Testis (tissue), 5 donors: ENCODE measurements at places on chromosomes 2 and 18.

GRCh38 chr2:55415300-55415699, 4.4 kb downstream of the CCDC88A start:
- no peaks in the 10 kb centered on the region for H3K27me3 ChIP-seq
- H3K4me3 ChIP-seq = no peak overlapping the region
- no peak overlapping the region for H3K27ac ChIP-seq
- H3K36me3 ChIP-seq = no peaks in the 10 kb centered on the region
- no peak for DNase-seq
- H3K4me1 ChIP-seq = peaks cover 13% of the 10 kb centered on the region

GRCh38 chr2:231854616-231855125, 68.4 kb downstream of the COPS7B start:
- H3K4me3 ChIP-seq = no peak overlapping the region
- H3K36me3 ChIP-seq = no peaks in the 10 kb centered on the region
- no peaks in the 10 kb centered on the region for H3K27me3 ChIP-seq
- H3K4me1 ChIP-seq = no peaks in the 10 kb centered on the region
- no peak overlapping the region for H3K27ac ChIP-seq
- no peak for DNase-seq

- H3K36me3 ChIP-seq = no peaks in the 10 kb centered on the region
- H3K27ac ChIP-seq = no peak overlapping the region
- no peaks in the 10 kb centered on the region for H3K27me3 ChIP-seq
- no peak overlapping the region for H3K4me3 ChIP-seq
These were observed 27.1 kb downstream of the PID1 start for GRCh38 chr2:229243890-229244560.

GRCh38 chr2:4673025-4673489, 969.7 kb downstream of the DCDC2C start:
- no peak overlapping the region for H3K27ac ChIP-seq
- peak; percentile 68 for DNase-seq
- no peaks in the 10 kb centered on the region for H3K27me3 ChIP-seq

GRCh38 chr2:17426743-17427142, 91.5 kb downstream of the RAD51AP2 start:
- no peak overlapping the region for H3K27ac ChIP-seq
- no peaks in the 10 kb centered on the region for H3K27me3 ChIP-seq
- H3K4me3 ChIP-seq = no peak overlapping the region
- no peaks in the 10 kb centered on the region for H3K36me3 ChIP-seq
- DNase-seq = no peak

- DNase-seq = no peak
- no peak overlapping the region for H3K27ac ChIP-seq
- no peaks in the 10 kb centered on the region for H3K27me3 ChIP-seq
These were observed 43.6 kb downstream of the GRHL1 start for GRCh38 chr2:9995059-9995458.

GRCh38 chr2:96913398-96914202, 43.7 kb upstream of the SEMA4C start:
- H3K27me3 ChIP-seq = no peaks in the 10 kb centered on the region
- no peak overlapping the region for H3K4me3 ChIP-seq
- H3K36me3 ChIP-seq = no peaks in the 10 kb centered on the region
- no peak overlapping the region for H3K27ac ChIP-seq

GRCh38 chr2:66853585-66853984, 418.7 kb downstream of the MEIS1 start:
- peaks cover 9% of the 10 kb centered on the region for H3K4me1 ChIP-seq
- H3K27me3 ChIP-seq = no peaks in the 10 kb centered on the region
- no peaks in the 10 kb centered on the region for H3K36me3 ChIP-seq

DNA sequence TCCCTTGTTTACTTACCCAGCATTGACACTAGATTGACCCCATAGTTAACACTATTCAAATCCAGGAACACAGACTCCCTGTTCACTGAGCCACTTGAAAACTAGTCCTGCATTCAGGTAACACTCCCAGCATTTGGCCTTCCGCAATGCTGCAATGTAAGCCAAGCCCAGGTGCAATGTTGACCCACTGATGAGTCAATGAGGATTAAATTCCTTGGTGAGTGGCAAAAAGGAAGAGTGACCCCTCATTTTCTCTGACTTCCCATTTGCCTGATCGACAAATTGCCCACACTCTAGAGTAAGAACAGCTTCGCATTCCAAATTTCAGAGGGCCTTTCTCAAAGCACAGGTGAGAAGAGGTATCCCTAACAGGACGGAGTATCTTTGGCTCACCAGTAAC, 251.9 kb downstream of the FBXO15 start:
- no peak for DNase-seq
- H3K36me3 ChIP-seq = no peaks in the 10 kb centered on the region
- no peaks in the 10 kb centered on the region for H3K27me3 ChIP-seq
- H3K4me1 ChIP-seq = no peaks in the 10 kb centered on the region
- no peak overlapping the region for H3K27ac ChIP-seq

DNA sequence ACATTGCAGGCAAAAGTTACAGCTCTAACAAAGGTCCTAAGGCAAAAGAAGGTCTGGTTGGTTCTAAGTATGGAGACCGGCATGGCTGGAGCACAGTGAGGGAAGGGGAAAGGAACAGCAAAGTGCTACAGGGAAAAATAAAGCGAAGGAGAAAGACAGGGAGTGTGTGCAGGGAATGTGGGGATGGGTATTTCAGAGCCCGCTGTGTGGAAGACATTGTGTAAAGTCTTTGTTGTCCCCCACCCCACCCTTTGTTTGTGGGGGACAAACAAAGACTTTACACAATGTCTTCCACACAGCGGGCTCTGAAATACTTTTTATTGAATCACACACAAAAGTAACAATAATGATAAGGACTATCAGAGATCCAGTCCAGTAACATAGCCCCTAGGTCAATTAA, 28.9 kb upstream of the C2orf15 start:
- H3K4me1 ChIP-seq = no peaks in the 10 kb centered on the region
- no peak overlapping the region for H3K4me3 ChIP-seq
- H3K27me3 ChIP-seq = no peaks in the 10 kb centered on the region

- no peaks in the 10 kb centered on the region for H3K4me1 ChIP-seq
- H3K36me3 ChIP-seq = no peaks in the 10 kb centered on the region
- no peaks in the 10 kb centered on the region for H3K27me3 ChIP-seq
These were observed 19.4 kb upstream of the ITPRID2 start for GRCh38 chr2:181872178-181872577.

GRCh38 chr2:173153301-173153885, 77.7 kb downstream of the MAP3K20 start:
- no peaks in the 10 kb centered on the region for H3K4me1 ChIP-seq
- no peaks in the 10 kb centered on the region for H3K36me3 ChIP-seq
- no peak for DNase-seq
- H3K4me3 ChIP-seq = no peak overlapping the region

- H3K27me3 ChIP-seq = no peaks in the 10 kb centered on the region
- H3K4me1 ChIP-seq = no peaks in the 10 kb centered on the region
- H3K36me3 ChIP-seq = no peaks in the 10 kb centered on the region
- no peak for DNase-seq
- no peak overlapping the region for H3K27ac ChIP-seq
- no peak overlapping the region for H3K4me3 ChIP-seq
These were observed 109.7 kb upstream of the CNTNAP5 start for GRCh38 chr2:123915380-123915779.

DNA sequence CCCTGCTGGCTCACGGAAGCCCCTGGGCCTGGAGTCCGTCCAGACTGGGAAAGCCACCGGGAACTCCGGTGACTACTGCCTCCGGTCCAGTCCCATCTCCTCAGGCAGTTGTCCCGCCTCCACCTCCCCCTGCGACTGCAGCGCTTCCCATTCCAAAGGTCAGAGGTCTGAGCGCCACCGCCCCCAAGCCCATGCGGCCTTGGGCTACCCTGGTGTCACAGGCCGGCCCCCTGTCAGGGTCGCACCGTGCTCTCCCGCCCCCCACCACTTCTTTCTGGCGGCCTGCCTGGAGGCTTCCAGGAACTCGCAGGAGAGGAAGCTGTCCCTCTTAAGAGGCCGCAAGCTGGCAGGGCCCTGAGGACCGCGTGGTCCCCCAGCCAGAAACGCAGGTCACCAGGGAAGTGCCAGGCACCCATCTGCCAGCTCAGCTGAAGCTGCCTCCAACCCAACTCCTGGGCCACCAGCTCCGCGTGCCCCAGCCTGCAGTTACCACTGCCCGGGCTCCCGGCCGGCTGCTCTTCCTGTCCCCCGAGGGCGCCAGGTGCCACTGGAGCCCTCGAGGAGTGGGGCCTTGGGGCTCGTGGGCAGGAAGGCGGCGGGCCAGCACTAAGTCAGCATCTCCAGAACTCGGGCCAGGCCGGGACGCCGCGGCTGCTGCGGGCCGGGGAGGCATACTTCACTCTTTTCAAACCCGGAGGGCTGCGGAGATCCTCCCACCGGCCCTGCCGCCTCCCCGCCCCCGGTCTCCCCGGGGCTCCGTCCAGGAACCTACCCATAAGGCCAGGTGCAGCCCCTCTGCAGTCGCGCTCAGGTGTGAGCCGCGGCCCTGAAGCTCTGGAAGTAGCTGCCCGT, 83.3 kb upstream of the POMC start:
- H3K4me1 ChIP-seq = peaks cover 22% of the 10 kb centered on the region
- H3K27me3 ChIP-seq = no peaks in the 10 kb centered on the region
- H3K27ac ChIP-seq = peak overlapping the region; percentile 91

GRCh38 chr18:7317804-7318231, 86.9 kb downstream of the LRRC30 start:
- no peak for DNase-seq
- H3K4me3 ChIP-seq = no peak overlapping the region
- H3K27me3 ChIP-seq = no peaks in the 10 kb centered on the region
- H3K36me3 ChIP-seq = no peaks in the 10 kb centered on the region
- no peaks in the 10 kb centered on the region for H3K4me1 ChIP-seq

DNA sequence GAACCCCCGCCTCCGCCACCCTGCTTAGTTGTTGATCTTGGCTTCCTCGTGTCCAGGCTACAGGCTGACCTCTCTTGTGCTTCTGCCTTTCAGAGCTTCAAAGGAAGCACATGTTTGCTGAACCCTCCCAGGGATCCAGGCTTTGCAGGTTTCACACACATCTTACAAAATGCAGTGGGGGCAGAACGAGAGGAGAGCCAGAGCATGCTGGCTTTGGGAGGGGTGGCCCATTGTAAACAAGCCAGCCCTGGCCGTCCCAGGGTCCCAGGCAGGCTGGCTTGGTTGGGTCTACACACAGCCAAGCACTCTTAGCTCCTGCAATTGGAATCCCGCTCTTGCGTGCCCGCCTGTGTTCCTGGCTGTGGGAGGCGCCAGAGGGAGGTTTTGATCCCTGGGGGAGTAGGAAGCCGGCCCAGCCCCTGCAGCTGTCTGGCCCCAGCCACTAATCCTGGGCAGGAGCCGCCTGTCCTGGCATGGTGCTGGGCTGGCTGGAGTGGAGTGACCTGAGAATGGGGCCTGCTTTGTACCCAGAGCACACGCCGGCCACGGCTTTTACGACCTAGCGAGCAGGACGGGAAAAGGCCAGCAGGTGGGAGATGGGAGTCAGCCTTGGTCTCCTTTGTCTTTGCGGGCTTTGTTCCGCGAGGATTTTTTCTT, 53.9 kb downstream of the SH3BP4 start:
- DNase-seq = peak; percentile 90
- H3K27ac ChIP-seq = peak overlapping the region; percentile 41
- H3K4me3 ChIP-seq = no peak overlapping the region
- H3K27me3 ChIP-seq = no peaks in the 10 kb centered on the region

GRCh38 chr2:54768772-54769428, 45.4 kb downstream of the EML6 start:
- no peaks in the 10 kb centered on the region for H3K27me3 ChIP-seq
- no peaks in the 10 kb centered on the region for H3K4me1 ChIP-seq
- DNase-seq = no peak
- no peak overlapping the region for H3K4me3 ChIP-seq

DNA sequence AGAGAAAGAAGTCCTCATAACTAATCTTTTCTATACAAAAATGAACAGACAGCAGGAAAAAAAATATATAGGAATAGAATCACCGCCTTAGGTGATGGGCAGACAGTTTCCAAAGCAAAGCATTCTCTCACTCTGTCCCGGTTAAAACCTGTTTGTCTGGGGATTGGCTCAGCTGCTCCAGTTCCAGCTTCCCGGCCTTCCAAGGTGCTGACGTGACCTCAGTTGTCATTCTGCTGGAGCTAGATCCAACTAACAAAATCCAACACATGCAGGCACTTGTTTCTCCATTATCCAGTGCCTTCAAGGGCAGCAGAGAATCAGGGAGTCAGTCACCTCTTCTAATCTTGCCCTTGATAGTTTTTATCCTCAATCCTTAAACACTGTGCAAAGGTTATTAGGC, 52.8 kb downstream of the IKZF2 start:
- DNase-seq = no peak
- no peaks in the 10 kb centered on the region for H3K4me1 ChIP-seq
- H3K4me3 ChIP-seq = no peak overlapping the region
- no peaks in the 10 kb centered on the region for H3K36me3 ChIP-seq

- H3K4me3 ChIP-seq = no peak overlapping the region
- H3K27me3 ChIP-seq = no peaks in the 10 kb centered on the region
- H3K27ac ChIP-seq = no peak overlapping the region
- DNase-seq = no peak
- no peaks in the 10 kb centered on the region for H3K36me3 ChIP-seq
- H3K4me1 ChIP-seq = no peaks in the 10 kb centered on the region
These were observed 217.7 kb downstream of the HRH4 start for GRCh38 chr18:24678107-24678506.

- DNase-seq = no peak
- no peaks in the 10 kb centered on the region for H3K36me3 ChIP-seq
- no peaks in the 10 kb centered on the region for H3K4me1 ChIP-seq
- no peak overlapping the region for H3K4me3 ChIP-seq
These were observed 80.1 kb downstream of the CYBRD1 start for GRCh38 chr2:171602352-171602751.

- no peaks in the 10 kb centered on the region for H3K4me1 ChIP-seq
- H3K36me3 ChIP-seq = no peaks in the 10 kb centered on the region
- H3K27ac ChIP-seq = no peak overlapping the region
- no peak overlapping the region for H3K4me3 ChIP-seq
- no peak for DNase-seq
These were observed 21.8 kb upstream of the IL1R1 start for GRCh38 chr2:102120701-102121159.

DNA sequence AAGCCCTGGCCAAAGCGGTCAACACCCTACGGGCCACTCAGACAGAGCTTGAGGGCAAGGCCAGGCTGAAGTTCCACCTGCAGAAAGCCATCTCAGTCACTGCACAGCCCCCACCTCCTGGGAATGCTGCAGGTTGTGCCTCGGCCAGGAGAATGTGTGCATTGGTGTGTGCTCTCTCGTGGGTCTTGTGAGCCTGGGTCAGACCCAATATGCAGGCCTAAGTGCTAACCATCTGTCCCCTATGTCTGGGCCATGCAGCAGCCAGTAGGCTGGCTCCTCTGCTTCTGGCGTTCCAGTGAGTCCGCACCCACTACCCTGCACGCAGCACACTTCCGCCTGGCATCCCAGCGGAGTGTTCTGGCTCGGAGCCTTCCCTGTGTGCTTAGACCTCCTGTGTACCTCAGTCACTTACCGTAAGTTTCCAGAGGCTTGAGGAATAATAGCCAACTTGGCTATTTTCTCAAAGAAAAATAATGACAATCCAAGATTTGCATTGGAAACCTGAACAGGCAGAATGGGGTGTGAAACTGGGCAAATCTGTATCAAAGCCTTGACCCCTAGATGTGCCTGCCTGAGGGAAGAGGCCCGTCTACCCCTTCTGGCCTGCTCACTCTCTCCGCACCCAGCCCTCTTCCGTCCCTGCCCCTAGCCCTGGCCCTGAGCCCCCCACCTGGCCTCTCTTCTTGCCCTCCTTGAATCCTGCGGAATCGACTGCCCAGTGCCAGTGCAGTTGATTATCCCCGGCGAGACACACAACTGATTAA, 7.2 kb downstream of the SIX3 start:
- no peak for DNase-seq
- H3K4me1 ChIP-seq = peaks cover 16% of the 10 kb centered on the region
- H3K36me3 ChIP-seq = no peaks in the 10 kb centered on the region

- no peak overlapping the region for H3K27ac ChIP-seq
- no peak overlapping the region for H3K4me3 ChIP-seq
- DNase-seq = no peak
- no peaks in the 10 kb centered on the region for H3K36me3 ChIP-seq
These were observed 106.2 kb upstream of the EPC2 start for GRCh38 chr2:148538375-148538774.
